ENCODE measurements at places on chromosomes 6 and 20.
A peak's percentile ranks its signal among the peaks of the same experiment; 100 is the strongest.

GRCh38 chr20:9241232-9241692, 172.4 kb downstream of the PLCB4 start:
- peak; percentile 54 for DNase-seq

- no peak for DNase-seq
These were observed 14.4 kb upstream of the MLIP start for GRCh38 chr6:54096811-54097210.

- DNase-seq: no peak
These were observed 573.6 kb downstream of the MMUT start for GRCh38 chr6:48889429-48889828.

DNA sequence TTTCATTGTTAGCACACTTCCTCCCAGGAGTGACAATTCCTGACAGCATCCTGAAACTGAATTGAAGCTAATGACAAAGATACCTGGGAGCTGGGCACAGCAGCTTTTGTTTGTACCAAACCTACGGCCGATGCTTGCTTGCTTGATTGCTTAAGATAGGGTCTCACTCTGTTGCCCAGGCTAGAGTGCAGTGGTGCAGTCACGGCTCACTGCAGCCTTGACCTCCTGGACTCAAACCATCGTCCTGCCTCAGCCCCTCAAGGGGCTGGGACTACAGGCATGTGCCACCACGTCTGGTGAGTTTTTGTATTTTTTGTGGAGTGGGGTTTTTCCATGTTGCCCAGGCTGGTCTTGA, 84.7 kb upstream of the SCP2D1 start:
- no peak for DNase-seq

- no peak for DNase-seq
These were observed 40.7 kb downstream of the KCNK5 start for GRCh38 chr6:39188571-39188970.

- no peak for DNase-seq
These were observed 585.3 kb upstream of the ARID1B start for GRCh38 chr6:156191895-156192294.

GRCh38 chr6:75318900-75319299, 34.3 kb upstream of the TMEM30A start:
- no peak for DNase-seq

DNA sequence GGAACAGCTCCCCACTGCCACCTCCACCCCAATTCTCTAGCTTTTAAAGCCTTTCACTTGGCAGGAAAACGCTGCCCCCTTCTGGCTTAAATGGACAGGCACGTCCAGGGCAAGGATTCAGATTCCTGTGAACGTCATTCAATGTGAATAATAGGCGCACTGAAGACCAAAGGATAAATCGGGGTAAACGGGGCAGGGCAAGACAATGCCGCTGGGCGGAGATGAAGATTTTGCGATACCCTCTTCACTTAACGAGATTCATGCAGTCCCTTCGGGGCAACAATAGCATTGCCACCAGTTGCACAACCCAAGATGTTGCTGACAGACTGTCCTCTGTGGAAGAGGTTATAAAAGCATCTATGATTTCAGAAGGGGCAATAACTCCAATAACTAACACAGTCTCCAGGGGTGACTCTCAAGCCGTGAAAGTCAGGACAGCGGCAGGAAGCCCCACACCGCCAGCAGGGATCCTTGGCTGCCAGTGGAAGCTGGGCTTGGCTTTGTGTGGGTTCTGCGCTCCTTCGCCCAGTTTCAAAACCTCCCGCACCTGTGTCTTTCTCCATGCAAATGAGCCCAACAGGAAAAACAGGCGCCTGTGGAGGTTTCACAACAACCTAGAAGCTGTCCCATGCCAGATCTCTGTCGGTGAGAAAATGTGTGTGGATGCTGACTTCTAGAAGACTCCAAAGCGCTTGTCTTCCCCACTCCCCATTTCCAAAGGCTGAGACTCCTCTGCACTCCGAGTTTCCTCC, 291.8 kb downstream of the BMP7 start:
- DNase-seq: peak; percentile 63

DNA sequence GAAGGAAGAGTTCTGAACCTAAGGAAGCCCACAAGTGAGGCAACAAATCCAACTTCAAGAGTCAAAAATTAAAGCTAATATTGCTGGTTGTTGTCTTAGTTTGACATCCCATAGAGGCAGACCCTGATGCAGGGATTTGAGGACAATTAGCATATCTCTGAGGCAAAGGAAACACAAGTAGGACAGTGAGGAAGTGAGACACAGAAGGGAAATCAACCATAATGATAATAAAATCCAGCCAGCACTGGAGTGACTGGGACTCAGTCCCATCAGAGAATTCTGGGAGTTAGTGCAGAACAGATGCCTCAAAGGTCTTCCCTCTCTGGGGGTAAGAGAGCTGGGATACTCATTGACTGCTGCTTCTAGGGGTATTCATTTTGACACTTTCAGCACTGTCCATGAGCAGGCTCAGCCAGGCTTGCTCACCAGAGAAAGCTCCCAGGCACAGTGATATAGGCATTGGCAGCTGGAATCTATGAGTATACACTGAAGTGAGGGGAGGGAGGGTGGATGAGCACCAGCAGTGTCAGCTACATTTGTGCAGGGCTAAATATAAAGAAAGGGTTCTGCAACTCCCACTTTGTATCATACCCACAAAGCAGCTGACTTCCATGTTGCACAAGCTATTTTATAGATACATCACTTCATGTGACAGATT, 43.4 kb upstream of the SPTLC3 start:
- peak; percentile 33 for DNase-seq

- DNase-seq: no peak
These were observed 16.4 kb upstream of the UQCC2 start for GRCh38 chr6:33727932-33728331.

DNA sequence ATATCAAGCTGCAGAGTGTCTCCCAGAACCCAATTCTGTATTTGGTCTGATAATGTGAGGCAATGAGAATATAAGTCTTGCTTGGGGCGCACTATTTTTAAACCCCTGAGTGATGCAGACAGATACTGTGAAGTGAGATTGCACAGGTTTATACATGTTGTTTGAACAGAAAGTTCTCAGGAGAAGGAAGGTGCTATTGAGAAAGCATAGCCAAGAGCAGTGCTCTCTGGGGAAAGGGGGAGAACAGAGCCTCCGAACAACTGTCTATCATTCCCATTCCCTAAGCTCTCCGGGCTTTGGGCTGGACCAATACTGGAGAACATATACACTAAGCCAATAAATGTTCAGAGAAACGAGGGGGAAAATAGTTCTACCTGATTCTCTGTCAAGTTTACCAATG, 75.8 kb downstream of the PERP start:
- no peak for DNase-seq

DNA sequence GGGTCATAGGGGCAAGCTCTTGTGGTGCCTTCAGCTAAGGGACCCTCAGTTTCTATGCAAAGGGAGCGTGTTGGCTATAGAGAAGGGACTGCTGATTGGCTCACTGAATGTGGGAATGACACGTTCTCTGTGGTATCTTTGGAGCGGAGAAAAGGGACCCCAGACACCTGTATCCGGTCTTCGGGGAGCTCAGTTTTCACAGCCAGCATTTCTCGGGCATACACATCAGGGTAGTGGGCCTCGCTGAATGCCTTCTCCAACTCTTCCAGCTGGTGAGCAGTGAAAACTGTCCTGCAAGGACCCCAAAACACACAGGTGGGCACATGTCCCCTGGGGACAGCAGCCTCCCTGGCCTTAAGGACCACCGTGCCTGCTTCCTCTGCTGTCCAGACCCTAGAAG, 3.3 kb downstream of the VSX1 start:
- no peak for DNase-seq

DNA sequence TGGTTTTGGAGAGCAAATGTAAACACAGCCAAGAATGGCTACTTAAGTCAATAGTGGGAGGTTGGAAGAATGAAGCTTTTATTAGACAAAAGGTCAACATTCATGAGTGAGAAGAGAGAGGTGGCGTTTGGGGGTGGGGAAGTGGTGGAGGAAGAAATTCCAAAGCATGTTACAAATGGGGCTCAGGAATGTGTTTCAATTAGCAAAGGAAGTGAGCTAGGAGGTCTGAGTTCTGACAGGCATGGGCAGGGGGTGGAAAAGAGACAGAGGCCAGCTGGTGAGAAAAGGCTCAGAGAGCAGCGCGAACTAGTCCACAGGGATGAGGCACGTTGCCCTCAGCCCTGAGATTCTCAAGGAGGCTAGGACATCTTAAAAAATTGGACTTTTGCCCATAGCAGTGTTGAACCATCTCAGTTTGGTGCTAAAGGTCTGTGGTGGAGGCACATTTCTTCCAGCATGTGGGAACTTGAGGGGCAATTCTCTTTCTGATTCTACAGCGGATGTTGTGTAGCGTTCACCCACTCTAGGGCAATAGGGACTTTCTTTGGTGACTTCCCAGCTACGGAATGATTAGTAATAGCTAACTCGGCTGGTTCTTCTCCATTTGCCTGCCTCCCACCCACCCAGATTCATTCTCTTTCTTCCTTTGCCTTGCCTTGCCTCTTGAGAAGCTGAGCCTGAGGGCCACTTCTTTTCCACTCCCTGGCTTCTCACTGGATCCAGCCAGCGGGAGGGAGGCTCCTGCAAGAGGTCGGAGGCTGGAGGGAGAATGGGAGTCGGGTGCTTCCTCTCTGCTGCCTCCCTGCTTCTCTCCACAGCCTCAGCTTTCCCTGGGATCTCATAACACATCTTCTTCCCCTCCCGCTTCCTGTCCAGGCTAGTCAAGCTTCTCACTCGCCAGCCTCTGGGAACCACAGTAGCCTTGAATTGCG, 45.1 kb upstream of the NEDD9 start:
- no peak for DNase-seq

DNA sequence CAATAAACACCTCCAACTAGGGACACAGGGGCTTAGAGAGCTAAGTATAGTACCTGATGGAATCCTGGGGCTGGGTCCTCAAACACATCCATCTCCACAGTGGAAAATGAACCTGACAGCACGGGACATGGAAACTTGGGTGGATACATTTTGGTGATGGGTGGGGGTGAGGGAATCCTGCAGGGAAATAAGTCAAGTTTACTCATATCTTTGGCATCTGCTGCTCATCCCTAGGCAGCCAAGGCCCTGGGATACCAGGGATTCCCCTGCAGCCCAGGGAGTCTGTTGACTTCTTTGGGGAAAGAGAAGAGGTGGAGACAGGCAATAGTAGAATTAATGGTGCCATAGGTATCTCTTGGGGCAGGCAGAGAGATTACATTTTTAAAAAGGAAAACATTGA, 6.6 kb downstream of the APOBEC2 start:
- DNase-seq: no peak

DNA sequence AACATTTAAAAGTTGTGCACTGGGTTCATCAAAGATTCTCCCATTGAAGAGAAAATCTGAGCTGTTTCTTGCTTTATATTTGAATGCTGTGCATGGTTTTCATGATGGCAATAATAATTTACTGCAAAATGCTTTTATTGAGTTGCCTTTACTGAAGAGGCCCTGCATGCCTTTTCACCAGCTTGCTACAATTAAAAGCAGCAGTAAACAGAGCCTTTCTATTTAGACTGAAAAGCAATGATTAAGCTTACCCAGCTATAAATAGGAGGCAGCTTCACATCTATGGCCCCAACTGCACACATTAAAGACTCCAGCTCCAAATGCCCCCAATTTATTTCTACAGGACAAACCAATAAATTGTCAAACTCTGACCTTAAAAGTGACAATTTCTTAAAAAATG, 70.3 kb downstream of the ANKEF1 start:
- DNase-seq: peak; percentile 27

- DNase-seq: no peak
These were observed 27.8 kb downstream of the PM20D2 start for GRCh38 chr6:89173634-89174033.

DNA sequence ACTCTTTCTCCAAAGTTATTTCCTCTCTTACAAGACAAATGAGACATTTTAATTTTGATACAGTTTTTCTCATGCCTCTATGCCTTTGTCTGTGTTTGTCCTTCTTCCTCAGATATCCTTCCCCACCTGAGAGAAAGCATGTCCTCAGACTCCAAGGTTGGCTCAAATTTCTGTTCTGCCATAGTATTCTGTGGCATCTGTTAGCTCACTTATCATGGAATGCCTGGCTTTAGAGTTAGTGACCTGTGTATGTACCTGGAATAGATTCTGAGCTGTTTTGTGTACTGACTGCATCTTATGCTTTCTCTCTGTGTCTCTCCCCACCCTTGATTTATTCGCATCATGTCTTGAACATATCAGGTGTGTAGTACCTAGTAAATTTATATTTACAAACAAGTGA, 90.0 kb downstream of the CENPW start:
- no peak for DNase-seq

GRCh38 chr6:166743406-166744222, 116.6 kb upstream of the RPS6KA2 start:
- DNase-seq: peak; percentile 47

- DNase-seq: no peak
These were observed 4.7 kb downstream of the DNTTIP1 start for GRCh38 chr20:45796337-45797065.

GRCh38 chr6:31546339-31546957, at the start of gene ATP6V1G2:
Gene ATP6V1G2 (minus strand): TSS chr6:31546608. CDS start chr6:31546559, 49 bp downstream.
- DNase-seq: peak; percentile 98

DNA sequence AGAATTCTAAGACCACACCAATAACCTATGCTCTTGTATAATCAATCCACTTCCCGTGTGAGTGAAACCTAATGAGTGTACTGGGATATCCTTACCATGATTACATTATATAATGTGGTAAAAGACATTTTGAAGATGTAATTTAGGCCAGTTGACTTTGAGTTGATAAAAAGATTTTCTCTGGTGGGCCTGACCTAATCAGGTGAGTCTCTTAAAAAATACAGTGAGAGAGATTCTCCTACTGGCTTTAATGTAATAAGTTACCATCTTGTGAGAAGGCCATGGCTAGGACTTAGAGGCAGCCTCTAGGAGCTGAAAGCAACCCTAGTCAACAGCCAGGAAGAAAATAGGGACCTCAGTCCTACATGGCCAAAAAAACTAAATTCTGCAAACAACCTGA, 847.7 kb upstream of the HS3ST5 start:
- DNase-seq: no peak

DNA sequence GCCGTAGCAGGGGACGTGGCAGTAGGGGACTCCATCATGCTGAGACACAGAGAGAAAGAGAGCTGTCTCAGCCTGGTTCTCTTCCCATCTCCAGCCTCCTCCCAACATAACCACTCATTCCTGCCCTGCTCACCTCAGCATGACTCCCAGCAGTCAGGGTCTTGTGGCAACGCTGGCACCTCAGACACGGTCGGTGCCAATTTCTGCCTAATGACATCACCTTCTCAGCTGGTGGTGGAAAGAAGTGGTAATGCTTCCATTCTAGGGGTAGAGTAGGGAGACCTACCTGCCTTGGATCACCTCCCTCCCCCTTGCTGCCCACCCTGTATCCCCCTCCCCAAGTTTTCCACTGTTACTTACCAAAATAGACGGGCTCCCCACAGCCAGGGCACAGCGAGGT, 2.5 kb downstream of the CRIP3 start:
- no peak for DNase-seq

GRCh38 chr6:13165502-13166172, 162.7 kb downstream of the TBC1D7 start:
- no peak for DNase-seq

DNA sequence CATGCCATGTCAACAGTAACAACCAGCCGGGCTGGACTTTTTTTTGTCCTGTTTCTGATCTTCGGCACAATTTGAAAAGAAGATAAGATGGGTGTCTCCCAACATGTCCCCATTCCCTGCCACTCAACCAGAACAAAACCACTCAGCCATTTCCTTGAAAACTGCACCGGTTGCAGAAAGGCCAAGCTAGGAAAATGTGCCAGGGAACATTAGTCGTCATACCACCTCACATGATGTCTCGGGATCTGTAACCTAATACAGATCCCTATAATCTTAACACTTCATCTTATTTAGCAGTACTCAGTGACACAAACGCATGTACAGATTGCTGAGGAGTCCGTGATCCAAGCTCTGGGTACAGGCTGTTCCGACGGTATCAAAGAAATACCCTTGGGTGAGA, 46.5 kb downstream of the ALDH8A1 start:
- DNase-seq: no peak

- no peak for DNase-seq
These were observed 248.7 kb downstream of the C6orf118 start for GRCh38 chr6:165060720-165061119.
